A673 (cell line): ENCODE measurements at places on chromosomes 2 and 18.

DNA sequence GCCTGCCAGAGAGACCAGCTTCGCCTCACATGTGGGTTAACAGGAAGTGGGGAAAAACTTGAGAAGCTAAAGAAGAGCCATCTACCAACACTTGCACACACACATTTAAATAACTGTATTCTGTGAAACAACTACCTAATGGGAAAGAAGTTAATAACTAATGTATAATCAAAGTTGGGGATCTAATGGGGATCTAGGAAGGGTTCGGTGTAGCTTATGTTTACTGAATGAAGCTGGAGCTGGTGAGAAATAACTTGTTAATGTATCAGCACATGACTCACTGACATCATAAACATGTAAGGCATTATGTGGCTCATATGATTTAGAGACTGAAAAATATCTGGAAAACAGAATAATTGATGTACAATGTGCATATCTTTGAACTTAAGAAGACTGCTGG, 421.3 kb upstream of the NXPH2 start:
- no peak for DNase-seq

- no peak for DNase-seq
Measured at GRCh38 chr18:71431171-71431570, 1113.0 kb downstream of the CBLN2 start.

DNA sequence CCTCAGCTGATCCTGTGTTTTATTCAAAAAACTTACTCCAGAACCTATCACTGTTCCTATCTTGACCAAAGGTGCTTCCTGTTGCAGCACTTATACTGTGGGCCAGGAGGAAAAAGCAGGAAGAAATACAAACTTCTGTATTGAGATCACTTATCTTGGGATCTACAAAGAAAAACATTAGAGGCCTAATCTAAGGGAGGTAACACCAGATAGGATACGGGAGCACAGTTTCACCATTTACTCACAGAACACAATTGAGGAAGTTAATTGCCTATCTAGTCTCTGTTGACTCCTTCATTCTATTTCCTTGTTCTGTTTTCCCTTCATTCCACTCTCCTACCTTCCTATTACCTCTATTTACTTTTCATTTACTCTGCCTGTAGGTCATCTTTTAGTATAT, 287.2 kb upstream of the LINC00305 start:
- no peak for DNase-seq

- DNase-seq = peak; percentile 88
Measured at GRCh38 chr18:3623769-3624545, 174.0 kb downstream of the TGIF1 start.

- DNase-seq = no peak
Measured at GRCh38 chr18:59516356-59517155, 157.5 kb upstream of the LMAN1 start.

DNA sequence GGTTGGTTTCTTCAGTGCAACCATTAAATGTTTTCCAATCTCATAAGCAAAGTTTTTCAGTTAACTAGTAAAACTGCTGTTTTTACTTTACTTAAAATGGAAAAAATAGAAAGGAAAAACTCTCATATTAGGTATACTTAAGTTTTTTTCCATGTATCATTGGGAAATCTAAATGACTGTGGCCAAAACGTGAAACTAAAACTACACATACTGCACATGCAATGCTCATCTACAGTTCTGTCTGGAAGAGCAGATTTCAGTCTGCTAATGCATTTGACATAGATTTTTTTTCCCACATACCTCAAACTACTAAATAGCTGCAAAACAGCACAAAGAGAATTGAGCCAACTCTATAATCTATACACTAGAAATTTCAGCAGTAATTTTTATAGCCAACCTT, 62.6 kb downstream of the COL5A2 start:
- no peak for DNase-seq

DNA sequence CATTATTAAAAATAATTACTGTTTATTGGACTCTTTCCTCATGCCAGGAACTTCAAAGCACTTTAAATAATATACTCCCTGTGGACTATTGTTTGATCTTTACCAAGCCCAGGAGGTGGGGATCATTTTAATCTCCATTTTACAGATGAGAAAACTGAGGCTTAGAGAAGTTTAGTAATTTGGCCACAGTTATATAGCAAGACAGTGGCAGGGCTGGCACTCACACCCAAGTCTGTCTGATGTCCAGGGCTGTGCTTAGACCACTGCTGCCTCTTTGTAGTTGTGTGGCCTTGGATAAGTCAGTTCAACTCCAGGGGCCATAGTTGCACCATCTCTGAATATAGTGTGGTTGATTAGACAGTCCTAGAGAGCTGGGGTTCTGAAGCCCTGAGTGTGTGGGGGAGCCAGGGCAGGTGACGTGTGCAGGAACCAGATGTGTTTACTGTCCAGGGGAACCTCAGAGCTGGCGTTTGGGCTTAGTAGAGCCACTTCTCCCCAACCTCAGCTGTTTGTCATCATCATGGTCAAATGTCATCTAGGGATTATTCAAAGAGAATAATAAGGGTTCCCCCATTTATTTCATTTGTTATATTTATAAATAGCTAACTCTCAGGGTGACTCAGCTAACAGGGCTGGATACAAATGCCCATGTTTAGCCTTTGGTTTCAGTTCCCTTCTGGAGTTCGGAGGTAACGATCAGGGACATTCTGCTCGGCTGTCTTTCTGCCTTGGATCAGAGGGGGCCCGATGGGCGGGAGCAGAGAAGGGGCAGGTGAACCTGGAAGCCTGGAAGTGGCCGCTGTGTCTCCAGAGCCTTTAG, 68.0 kb downstream of the BOLA3 start:
- DNase-seq = no peak

GRCh38 chr2:127074936-127075335, 32.0 kb downstream of the BIN1 start:
- no peak for DNase-seq

DNA sequence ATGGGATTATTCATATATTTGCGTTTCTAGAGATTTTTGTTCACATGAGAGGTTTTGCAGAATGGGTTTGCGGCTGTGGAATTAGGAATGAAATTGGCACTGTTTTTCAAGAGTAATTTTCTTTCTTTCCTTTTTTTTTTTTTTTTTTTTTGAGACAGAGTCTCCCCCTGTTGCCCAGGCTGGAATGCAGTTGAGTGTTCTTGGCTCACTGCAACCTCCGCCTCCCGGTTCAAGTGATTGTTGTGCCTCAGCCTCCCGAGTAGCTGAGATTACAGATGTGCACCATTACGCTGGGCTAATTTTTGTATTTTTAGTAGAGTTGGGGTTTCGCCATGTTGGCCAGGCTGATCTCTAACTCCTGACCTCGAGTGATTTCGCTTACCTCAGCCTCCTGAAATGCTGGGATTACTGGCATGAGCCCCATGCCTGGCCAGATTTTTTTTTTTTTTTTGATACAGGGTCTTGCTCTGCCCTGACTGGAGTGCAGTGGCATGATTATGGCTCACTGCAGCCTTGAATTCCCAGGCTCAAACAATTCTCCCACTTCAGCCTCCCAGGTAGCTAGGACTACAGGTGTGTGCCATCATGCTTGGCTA, 65.3 kb downstream of the MIB1 start:
- no peak for DNase-seq

DNA sequence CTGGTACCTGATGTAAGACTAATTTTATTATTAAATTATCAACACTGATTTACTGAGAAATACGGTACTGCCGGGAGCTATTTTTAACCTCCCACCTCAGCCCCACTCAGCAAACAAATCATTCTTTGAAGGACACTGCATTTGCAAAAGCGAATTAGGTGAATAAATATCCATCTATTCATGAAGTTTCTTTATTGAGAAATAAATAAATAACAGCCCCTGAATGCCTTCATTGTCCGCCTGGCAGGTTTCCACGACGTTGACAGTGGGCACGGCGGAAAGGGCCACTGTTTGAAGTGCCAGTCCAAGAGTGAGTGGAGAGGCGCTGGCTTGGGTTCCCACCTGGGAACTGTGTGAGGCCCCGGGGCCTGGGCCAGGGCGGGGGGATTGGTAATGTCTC, 15.7 kb downstream of the C1QL2 start:
- DNase-seq = no peak

GRCh38 chr2:166117491-166117890, 10.3 kb downstream of the SCN1A start:
- no peak for DNase-seq

- no peak for DNase-seq
Measured at GRCh38 chr2:10179422-10179821, 56.9 kb downstream of the RRM2 start.

- DNase-seq = peak; percentile 73
Measured at GRCh38 chr2:27095745-27096651, 9.4 kb downstream of the KHK start.

GRCh38 chr2:10326707-10327594, 24.2 kb downstream of the HPCAL1 start:
- DNase-seq = peak; percentile 83

- no peak for DNase-seq
Measured at GRCh38 chr18:78857314-78858150, 122.1 kb upstream of the SALL3 start.

GRCh38 chr2:168216351-168217005, 30.9 kb downstream of the STK39 start:
- no peak for DNase-seq
